Upper lobe of right lung (tissue), 1 donor: ENCODE measurements at places on chromosomes 11 and 22. TPM values are rescaled to one million over a fixed set of nuclear protein-coding genes. Genes with fewer than 3 reads are reported as not detected.

GRCh38 chr11:67593565-67593905 is 9.9 kb downstream of the GSTP1 start:
- no peak for DNase-seq

DNA sequence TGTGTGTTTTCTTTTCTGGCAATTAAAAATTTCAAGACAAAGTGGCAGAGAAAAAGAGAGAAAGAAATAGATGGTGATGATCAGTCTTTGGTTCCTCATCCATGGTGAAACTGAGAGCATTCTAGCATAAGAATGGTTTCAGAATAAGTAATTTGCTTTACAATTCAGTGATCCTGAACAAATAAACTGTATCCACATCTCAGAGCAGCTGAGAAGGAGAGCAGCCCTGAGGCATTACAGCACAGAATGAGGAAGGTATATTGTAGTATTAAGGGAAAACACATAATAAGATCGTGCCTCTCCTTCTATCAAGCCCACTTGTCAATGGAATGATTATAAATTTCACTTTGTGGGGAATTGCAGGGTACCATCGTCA is 17.4 kb downstream of the LUZP2 start:
- DNase-seq, result no peak

DNA sequence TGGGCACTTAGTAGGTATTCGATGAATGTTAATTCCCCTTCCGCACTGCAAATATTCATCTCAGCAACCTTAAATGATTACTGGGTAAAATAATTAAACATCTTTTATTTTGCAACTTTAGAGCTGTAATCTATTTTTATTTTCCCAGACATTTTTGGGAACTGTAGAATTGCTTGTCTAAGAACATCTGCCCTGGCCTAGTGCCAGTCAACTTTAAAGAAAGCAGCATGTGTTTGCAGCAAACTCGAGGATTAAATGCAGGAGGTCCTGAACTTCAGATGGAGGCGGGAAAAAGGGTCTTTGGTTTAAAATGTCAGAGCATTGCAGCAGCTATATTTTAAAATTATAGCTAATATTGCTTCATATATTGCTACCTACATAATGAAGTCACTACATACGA is 190.0 kb downstream of the PGR start:
- DNase-seq, result no peak

DNA sequence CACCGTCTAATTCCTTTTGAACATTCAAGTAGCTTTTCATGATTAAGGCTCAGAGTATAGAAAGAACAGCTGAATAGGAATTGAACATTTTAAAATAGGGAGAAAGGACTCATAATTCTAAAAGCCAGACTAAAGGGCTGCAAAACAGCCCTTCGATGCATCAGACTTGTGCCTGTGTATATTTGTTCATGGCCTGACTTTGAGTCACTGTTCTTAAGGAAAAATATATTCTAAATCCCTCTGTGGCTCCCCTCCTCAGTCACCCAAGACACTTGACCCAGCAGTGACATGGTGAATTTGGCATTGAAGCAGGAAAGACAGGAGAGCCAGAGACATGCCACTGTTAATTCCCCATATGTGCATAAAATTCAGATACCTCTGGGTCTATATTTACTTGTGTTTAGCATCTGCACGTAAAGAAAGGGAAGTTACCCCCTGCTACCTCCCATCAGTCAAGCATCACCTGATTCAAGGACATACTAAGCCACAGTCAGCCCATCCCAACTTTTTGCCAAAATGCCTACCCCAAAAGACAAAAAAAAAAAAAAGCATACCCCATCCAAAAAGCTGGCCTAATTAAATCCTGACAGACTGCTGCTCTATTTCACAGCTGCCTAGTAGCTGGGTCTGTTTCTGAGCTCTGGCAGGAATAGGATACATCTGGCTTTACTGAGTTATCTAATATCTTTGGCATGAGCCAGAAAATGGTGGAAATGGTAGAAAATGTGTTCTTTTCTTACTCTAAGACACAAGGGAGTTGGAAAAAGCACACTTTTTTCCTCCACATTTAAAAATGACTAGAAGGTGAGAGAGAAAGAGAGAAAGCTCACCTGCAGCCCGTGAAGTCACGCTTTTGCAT is 93.5 kb downstream of the COMMD9 start:
- no peak for DNase-seq

DNA sequence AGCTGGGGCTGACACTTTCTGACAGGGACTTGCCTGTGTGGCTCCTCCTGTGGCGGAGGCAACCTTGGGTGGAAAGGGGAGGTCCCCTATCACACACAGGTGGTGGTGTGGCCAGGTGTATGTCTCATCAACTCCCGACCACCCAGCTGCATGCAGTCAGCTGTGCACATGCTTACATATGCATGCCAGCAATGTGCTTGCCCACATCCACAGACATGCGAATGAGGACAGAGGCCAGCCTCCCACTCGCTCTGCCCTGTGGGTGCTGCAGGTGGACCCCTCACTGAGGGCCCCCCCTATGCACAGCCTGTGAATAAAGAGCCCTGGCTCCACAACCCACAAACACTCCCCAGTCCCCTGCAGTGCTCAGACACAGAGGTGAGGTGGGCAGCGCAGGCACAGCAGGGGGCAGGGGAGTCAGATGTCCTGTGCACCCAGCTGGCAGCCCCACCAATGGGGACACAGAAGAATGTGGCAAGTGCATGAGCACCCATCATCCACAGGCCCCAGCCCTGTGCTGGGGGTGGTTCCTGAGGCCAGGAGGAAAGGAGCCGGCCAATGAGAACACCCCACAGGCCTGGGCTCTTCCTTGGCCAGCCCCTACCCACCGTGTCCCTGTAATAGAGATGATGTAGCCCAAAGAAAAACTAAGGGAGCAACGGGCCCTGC is 9.5 kb downstream of the GNB1L start:
- DNase-seq, result no peak

DNA sequence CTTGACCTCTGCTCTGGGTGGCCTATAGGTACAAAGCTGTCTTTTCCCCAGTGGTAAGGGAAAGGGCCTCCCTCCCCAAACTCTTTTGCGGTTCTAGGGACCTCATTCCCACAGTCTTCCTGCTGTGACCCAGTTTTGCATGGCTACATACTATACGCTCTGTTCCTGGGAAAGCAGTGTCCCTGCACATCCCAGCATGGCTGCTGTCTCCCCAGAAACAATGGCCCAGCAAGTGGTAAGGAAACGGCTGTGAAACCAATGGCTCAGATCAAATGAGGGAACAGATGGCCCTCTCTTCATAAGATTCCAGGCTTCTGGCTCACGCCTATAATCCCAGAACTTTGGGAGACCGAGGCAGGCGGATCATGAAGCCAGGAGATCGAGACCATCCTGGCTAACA is 41.1 kb downstream of the RPL27A start:
- no peak for DNase-seq

GRCh38 chr11:9005087-9005486 is 1.3 kb upstream of the NRIP3 start:
- no peak for DNase-seq

GRCh38 chr11:128901653-128902514 is 10.7 kb downstream of the KCNJ5 start:
- DNase-seq, result no peak

GRCh38 chr11:110026858-110027626 is 66.2 kb upstream of the ZC3H12C start:
- no peak for DNase-seq

DNA sequence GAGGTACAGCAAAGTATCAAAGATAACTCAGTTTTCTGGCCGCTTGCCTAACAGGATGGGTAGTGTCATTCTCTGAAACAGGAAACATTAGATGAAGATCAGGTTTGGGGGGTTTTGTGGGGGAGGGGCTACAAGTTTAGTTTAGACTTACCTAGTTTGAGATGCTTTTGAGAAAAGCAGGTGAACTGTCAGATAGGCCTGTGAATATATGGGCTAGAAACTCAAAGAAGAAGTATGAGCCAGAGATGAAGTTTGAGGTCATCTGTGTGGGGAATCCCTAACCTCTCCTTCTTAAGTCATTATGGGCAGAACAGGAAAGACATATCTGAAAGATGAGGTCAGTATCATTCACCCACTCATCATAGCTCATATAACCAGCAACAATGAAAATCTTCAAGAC is 11.9 kb downstream of the HOATZ start:
- no peak for DNase-seq

DNA sequence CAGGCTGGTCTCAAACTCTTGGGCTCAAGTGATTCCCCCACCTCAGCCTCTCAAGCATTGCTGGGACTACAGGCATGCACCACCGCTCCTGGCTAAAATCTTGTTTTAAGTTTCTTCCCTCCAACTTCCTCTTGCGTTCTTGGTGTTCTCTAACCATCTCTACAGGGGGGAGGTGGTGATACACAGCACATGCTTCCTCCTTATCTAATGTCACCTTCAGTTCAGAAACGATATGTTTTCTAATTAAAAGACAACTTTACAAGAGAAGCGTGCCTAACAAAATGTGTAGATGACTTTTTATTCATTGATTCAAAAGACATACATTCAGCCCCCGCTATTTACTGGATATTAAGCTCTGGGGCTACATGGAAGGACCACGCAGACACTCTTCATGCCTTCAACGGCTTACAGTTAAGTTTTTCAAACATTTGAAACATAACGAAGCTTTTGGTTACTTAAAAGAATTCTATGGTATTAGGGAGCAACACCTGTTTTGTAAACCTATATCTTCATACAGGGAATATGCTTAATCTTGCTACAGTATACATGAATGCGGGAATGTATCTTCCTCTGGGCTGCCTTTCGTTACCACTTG is 933 bp upstream of the DLAT start:
- DNase-seq, result no peak

DNA sequence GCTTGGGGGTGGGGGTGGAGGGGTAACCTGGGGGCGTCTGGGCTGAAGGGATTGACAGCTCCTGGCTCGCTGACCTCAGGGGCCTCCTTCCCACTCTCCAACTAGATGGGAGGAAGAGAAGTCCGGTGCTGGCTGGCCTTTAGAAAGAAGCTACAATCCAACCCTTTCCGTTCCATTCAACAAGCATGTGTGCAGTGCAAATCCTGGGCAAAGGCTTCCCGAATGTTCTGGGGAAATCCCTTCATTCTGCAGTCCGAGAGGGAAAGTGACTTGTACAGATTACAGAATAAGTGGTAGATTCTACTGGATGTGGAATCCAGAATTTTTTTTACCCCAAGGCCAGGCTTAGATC is 149.9 kb downstream of the FEZ1 start:
- DNase-seq, result no peak

DNA sequence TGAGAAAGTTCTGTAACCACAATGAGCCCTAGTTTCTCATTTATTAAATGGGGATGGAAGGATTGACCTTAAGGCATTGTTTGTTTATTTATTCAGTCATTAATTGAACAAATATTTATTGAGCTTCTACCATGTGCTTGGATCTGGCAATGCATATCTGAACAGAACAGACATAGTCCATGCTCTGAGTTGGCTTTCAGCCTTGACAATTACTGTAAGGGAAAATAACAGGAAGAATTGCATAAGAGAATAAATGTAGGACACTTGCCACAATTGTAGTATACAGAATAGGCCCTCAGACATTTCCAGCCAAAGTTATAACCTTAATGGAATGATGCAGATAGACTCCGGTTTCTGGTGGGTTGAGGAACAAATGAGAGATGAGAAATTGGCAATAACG is 160.5 kb upstream of the TTC12 start:
- no peak for DNase-seq

DNA sequence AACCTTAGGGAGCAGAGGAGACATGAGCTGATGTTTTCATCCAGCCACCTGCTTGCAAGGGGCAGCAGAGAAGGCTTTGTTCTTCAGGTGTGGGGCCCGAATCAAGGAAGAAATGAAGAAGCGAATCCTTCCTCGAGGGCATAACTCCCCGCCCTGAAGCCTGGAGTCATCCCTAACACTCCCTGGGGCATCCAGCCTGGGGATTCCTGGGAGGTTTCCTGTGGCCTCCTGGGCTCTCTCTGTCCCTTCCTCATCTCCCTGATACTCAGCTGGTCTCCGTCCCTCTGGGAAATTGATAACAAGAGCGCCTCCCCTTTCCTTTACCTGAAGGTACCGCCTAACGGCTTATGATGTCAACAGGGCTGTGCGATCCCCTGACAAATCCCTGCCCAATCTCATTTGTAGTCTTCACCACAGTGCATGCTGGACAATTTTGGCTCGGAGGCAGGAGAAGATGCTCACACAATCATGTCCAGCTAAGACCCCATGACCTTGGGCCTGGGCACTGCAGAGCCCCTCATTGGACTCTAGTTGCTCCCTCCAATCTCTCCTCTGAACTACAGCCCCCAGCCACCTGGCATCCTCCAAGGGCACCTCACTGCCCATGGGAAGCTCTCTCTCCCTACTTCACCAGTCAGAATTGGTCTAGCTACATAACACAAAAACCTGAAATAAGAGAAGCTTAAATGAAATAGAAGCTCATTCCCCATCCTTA is 80.6 kb upstream of the RTL6 start:
- DNase-seq, result peak; percentile 17

GRCh38 chr11:71425409-71425808 is 22.8 kb downstream of the DHCR7 start:
- DNase-seq, result peak; percentile 32

- DNase-seq, result no peak
Measured at GRCh38 chr22:42949159-42949558, 65.8 kb downstream of the PACSIN2 start.

GRCh38 chr11:58490827-58491226 is 17.1 kb downstream of the OR5B21 start:
- no peak for DNase-seq

GRCh38 chr22:50436015-50436830 is 38.6 kb downstream of the SBF1 start:
- DNase-seq, result no peak

ADAMTS15 gene
- total RNA-seq, result 8.2 TPM

MRGPRE gene
- total RNA-seq, result not detected

C11orf24 gene
- total RNA-seq, result 26.7 TPM

CACNA1I gene
- total RNA-seq, result 0.32 TPM

ENTHD1 gene
- not detected for total RNA-seq

B3GAT1 gene
- 1.2 TPM for total RNA-seq

TRPC6 gene
- total RNA-seq, result 17.3 TPM

OR8G1 gene
- not detected for total RNA-seq

CRYAB gene
- total RNA-seq, result 113 TPM

HEPHL1 gene
- not detected for total RNA-seq

SAA4 gene
- not detected for total RNA-seq

OR51Q1 gene
- not detected for total RNA-seq

AMPD3 gene
- total RNA-seq, result 11.6 TPM
